ENCODE measurements at places on chromosomes 2 and 18. TPM values are rescaled to one million over a fixed set of nuclear protein-coding genes. Genes with fewer than 3 reads are reported as not detected.

GRCh38 chr2:176643646-176644045 lies 374.4 kb downstream of the MTX2 start:
- no peaks in the 10 kb centered on the region for H3K4me1 ChIP-seq
- DNase-seq: no peak
- H3K27ac ChIP-seq: no peak overlapping the region
- H3K36me3 ChIP-seq: no peaks in the 10 kb centered on the region
- H3K27me3 ChIP-seq: peaks cover 100% of the 10 kb centered on the region
- no peak overlapping the region for H3K4me3 ChIP-seq

Gene CHRNA1
- 0.33 TPM for total RNA-seq

Gene LAMA3
- total RNA-seq: 3.5 TPM

Gene BMP10
- total RNA-seq: 0.19 TPM

DNA sequence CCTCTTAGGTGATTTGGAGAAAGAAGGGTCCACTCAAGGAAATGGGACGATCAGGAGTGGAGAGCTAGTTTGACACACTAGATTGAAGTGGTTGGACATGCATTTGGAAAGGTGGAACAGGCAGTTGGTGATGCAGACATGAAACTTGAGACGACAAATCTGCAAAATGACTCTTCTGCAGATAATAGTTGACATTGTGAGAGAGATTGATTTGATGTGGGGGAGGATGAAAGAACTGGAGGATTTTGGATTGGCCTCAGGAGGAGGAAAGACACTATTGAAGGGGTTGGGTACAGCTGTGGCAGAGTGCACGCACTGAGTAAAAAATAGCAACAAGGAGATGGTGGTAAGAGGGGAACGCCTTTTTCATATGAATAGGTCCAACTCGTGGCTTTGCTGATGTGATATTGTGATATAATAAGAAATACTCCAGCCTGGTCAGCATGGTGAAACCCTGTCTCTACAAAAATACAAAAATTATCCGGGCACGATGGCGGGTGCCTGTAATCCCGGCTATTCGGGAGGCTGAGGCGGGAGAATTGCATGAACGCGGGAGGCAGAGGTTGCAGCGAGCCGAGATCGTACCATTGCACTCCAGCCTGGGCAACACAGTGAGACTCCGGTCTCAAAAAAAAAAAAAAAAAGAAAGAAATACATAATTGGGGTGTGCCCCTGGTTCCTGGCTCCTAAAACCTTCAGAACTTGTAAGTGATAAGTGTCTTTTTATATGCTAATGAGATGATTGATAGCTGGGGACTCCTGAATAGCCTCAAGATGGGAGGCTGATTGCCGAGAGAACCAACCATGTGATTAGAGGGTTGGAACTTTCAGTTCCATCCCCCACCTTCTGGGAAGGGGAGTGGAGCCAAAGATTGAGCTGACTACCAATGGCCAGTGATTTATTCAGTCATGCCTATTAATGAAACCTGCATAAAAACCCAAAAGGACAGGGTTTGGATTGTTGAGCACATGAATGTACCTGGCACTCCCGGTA lies 9.7 kb downstream of the TTLL4 start:
- H3K27me3 ChIP-seq: no peaks in the 10 kb centered on the region
- no peaks in the 10 kb centered on the region for H3K4me1 ChIP-seq
- H3K36me3 ChIP-seq: peaks cover 16% of the 10 kb centered on the region

GRCh38 chr2:60339286-60339685 lies 214.2 kb downstream of the BCL11A start:
- H3K27ac ChIP-seq: no peak overlapping the region
- H3K36me3 ChIP-seq: no peaks in the 10 kb centered on the region
- H3K27me3 ChIP-seq: no peaks in the 10 kb centered on the region
- DNase-seq: no peak

DNA sequence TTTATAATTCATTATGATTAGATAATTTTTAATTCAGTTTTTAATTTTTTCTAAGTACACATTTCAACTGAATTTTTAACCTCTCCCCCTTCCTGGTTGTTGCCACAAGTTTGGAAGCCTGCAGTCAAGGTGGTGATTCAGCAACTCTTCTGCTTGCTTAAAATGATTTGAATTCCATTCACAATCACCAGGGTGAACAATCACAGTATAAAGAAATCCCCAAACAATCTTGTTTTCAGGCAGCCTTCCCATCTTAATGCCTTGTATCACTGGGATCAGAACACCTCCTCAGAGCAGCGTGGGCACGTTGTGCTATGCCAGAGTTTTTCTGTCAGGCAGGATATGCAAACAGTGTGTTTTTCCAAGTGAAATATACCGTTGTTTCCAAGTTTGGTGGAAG lies 46.7 kb upstream of the BARD1 start:
- H3K27me3 ChIP-seq: no peaks in the 10 kb centered on the region
- H3K27ac ChIP-seq: no peak overlapping the region
- no peaks in the 10 kb centered on the region for H3K4me1 ChIP-seq
- H3K36me3 ChIP-seq: no peaks in the 10 kb centered on the region
- DNase-seq: no peak
- H3K4me3 ChIP-seq: no peak overlapping the region

DNA sequence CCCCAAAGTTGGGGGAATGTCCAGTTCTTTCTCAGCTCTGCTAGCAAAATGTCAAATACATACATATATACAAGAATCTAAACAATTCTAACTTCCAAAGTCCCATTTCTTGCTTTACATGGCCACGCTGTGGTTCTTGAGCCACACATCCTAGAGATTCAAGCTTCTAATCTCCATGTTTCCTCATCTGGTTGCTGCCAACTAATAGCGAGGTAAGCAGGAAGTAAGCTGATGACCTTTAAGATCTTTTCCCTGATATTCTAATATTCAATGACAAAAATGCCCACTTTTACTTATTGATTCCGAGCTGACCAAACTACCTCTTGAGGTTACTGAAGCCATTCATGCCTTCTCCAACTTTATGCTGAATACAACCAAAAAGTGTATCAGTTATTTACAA lies 3.3 kb downstream of the VPS54 start:
- no peaks in the 10 kb centered on the region for H3K36me3 ChIP-seq
- H3K4me1 ChIP-seq: peaks cover 76% of the 10 kb centered on the region
- H3K27ac ChIP-seq: peak overlapping the region; percentile 28
- no peaks in the 10 kb centered on the region for H3K27me3 ChIP-seq
- H3K4me3 ChIP-seq: no peak overlapping the region
- DNase-seq: no peak

GRCh38 chr2:121015971-121016485 lies 269.0 kb downstream of the TFCP2L1 start:
- H3K4me3 ChIP-seq: no peak overlapping the region
- no peaks in the 10 kb centered on the region for H3K36me3 ChIP-seq
- H3K4me1 ChIP-seq: peaks cover 6% of the 10 kb centered on the region
- H3K27ac ChIP-seq: no peak overlapping the region

Gene GCG
- not detected for total RNA-seq

DNA sequence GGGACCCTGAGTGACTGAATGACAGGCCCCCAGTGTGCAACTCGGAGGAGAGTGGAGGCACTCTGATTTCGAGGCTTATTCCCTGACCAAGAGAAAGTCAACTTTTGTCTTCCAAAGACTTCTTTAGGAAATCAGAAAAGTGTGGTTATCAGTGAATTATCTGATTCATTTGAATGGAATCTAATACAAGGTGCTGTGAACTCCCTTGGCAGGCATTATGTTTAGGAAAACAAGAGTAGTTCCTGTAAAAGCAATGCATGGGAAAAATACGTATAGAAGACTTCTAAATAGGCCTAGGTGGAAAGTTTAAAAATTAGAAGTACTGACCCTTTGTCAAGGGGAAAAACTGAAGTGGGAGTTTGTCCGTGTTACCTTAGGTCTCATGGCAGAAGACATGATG lies 269.4 kb downstream of the GBX2 start:
- H3K4me1 ChIP-seq: no peaks in the 10 kb centered on the region
- H3K27me3 ChIP-seq: no peaks in the 10 kb centered on the region
- H3K27ac ChIP-seq: no peak overlapping the region

GRCh38 chr2:12978066-12978835 lies 261.5 kb downstream of the TRIB2 start:
- H3K4me1 ChIP-seq: no peaks in the 10 kb centered on the region
- H3K36me3 ChIP-seq: no peaks in the 10 kb centered on the region
- no peaks in the 10 kb centered on the region for H3K27me3 ChIP-seq
- no peak for DNase-seq
- H3K27ac ChIP-seq: no peak overlapping the region
- H3K4me3 ChIP-seq: no peak overlapping the region

- DNase-seq: no peak
- no peaks in the 10 kb centered on the region for H3K27me3 ChIP-seq
- H3K4me1 ChIP-seq: peaks cover 68% of the 10 kb centered on the region
- H3K27ac ChIP-seq: peak overlapping the region; percentile 38
- H3K36me3 ChIP-seq: no peaks in the 10 kb centered on the region
- no peak overlapping the region for H3K4me3 ChIP-seq
Measured at GRCh38 chr18:13420969-13421686, 202.6 kb downstream of the LDLRAD4 start.

GRCh38 chr2:56268856-56269255 lies 85.1 kb downstream of the CCDC85A start:
- no peaks in the 10 kb centered on the region for H3K36me3 ChIP-seq
- DNase-seq: no peak
- no peak overlapping the region for H3K27ac ChIP-seq
- H3K27me3 ChIP-seq: no peaks in the 10 kb centered on the region
- no peak overlapping the region for H3K4me3 ChIP-seq
- H3K4me1 ChIP-seq: no peaks in the 10 kb centered on the region

- H3K27ac ChIP-seq: no peak overlapping the region
- peaks cover 60% of the 10 kb centered on the region for H3K4me1 ChIP-seq
- DNase-seq: no peak
- no peak overlapping the region for H3K4me3 ChIP-seq
- H3K36me3 ChIP-seq: no peaks in the 10 kb centered on the region
- H3K27me3 ChIP-seq: peaks cover 100% of the 10 kb centered on the region
Measured at GRCh38 chr2:174333017-174333371, 1.8 kb upstream of the SP9 start.

Gene CNTNAP5
- total RNA-seq: not detected

DNA sequence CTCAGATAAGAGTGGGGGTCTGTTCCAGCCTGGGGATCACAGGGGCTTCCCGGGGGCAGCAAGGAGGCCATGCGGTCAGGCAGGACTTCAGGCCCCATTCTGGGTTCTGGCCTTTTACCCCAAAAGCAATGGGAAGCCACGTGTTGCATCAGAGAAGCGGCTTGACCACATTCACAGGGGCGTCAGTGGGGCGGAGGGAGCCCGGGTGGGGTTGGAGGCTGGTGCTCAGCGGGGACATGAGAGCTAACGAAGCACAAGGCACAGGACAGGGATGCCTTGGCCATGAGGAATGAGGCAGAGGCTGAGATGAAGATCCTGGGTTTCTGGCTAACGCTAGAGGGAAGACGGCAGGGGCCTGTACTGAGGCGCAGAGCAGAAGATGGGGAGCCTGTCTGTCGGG lies 6.1 kb downstream of the HJURP start:
- no peak overlapping the region for H3K4me3 ChIP-seq
- no peak for DNase-seq
- no peaks in the 10 kb centered on the region for H3K36me3 ChIP-seq

- H3K27me3 ChIP-seq: no peaks in the 10 kb centered on the region
- H3K27ac ChIP-seq: no peak overlapping the region
- no peaks in the 10 kb centered on the region for H3K36me3 ChIP-seq
- no peak for DNase-seq
- H3K4me3 ChIP-seq: no peak overlapping the region
Measured at GRCh38 chr2:211434773-211435172, 878.4 kb downstream of the CPS1 start.

Gene KRTCAP3
- total RNA-seq: 0.63 TPM

- no peak overlapping the region for H3K27ac ChIP-seq
- H3K27me3 ChIP-seq: peaks cover 26% of the 10 kb centered on the region
- H3K36me3 ChIP-seq: no peaks in the 10 kb centered on the region
- H3K4me3 ChIP-seq: no peak overlapping the region
- peaks cover 8% of the 10 kb centered on the region for H3K4me1 ChIP-seq
- DNase-seq: no peak
Measured at GRCh38 chr2:241953324-241953928, 83.9 kb downstream of the RTP5 start.

Gene MC2R
- not detected for total RNA-seq

Gene C2orf66
- total RNA-seq: not detected

Gene FOXD4L1
- 0.11 TPM for total RNA-seq

GRCh38 chr18:33467531-33467930 lies 27.0 kb upstream of the CCDC178 start:
- no peaks in the 10 kb centered on the region for H3K27me3 ChIP-seq
- no peak overlapping the region for H3K4me3 ChIP-seq
- H3K4me1 ChIP-seq: no peaks in the 10 kb centered on the region
- no peak for DNase-seq
- H3K36me3 ChIP-seq: no peaks in the 10 kb centered on the region

Gene GAREM1
- total RNA-seq: 8.6 TPM

- DNase-seq: no peak
- H3K4me1 ChIP-seq: peaks cover 21% of the 10 kb centered on the region
- no peak overlapping the region for H3K4me3 ChIP-seq
Measured at GRCh38 chr2:19785867-19786266, 115.9 kb downstream of the TTC32 start.

DNA sequence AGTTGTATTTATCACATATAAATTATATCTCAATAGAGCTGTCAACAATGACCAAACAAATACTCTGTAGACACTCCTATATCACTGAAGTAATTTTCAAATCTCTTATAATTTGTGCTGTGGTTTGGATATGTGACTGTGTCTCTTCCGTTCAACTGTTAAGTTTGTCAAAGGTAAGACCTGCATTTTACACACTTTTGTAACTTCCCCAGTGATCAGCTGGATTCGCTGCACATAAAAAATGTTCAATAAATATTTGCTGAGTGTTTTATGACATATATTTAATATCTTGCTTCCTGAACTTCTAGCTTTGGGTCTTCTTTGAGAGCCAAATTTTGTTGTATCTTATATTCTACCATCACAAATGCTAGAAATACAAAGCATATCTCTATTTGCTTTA lies 57.3 kb upstream of the ROCK1 start:
- no peaks in the 10 kb centered on the region for H3K4me1 ChIP-seq
- H3K4me3 ChIP-seq: no peak overlapping the region
- DNase-seq: no peak

DNA sequence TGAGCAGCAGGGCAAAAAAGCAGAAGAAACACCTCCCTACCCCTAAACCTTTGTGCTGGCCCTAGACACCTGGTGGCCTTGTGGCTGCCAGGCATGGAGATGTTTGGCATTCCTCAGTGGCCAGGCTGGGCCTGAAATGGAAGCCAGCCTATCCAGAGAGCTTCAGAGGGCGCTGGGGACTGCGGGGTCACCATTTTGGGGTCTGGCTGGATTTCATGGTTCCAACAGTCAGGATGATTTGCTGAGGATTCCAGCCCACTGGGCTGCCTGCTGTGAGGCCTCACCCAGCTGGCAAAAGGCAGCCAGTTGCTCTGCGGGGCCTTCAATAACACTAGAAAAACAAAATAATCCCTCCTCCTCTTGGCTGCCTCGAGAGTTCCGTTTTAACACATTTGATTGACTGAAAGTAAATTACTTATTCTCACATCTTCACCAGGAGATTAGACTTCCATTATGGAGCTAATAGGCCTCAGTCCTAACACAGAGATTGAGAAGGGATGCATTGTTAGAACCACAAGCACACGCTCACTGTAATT lies 154.1 kb downstream of the EN1 start:
- no peaks in the 10 kb centered on the region for H3K4me1 ChIP-seq
- no peak overlapping the region for H3K27ac ChIP-seq
- H3K4me3 ChIP-seq: no peak overlapping the region
